ENCODE measurements at places on chromosomes 11 and 22.

GRCh38 chr11:126101251-126101929, 38.7 kb upstream of the CDON start:
- no peak for DNase-seq

- no peak for DNase-seq
These were observed 31.7 kb downstream of the TPCN2 start for GRCh38 chr11:69080257-69080995.

- DNase-seq, result no peak
These were observed 117.4 kb upstream of the TMEM45B start for GRCh38 chr11:129698212-129698611.

GRCh38 chr11:73998846-73999575, 9.9 kb downstream of the UCP3 start:
- DNase-seq, result no peak

GRCh38 chr11:10678101-10678500, 15.5 kb downstream of the IRAG1 start:
- DNase-seq, result no peak

All from lung (tissue), 17 donors.